IMR-90 (cell line): ENCODE measurements at places on chromosomes 2 and 18.

DNA sequence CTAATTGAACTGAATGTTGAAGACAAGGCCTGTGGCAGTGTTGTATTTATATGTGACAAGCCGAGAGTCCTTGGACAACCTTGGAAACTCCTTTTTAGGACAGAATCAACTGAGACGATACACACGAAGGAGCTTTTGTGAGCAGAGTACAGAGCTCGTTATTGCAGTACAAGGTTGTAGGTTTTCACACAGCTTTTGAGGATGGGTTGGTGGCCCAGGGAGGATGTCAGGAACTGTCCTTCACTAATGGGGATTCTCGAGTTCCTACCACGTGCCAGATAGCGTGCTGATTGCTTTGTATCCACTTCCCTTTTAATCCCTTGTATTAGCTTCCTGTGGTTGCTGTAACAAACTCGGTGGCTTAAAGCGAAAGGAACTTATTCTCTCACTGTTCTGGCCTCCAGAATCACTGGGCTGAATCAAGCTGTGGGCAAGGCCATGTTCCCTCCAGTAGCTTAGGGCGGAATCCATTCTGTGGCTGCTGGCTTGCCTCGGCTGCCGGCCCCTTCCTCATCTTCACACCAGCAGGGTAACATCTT lies 20.2 kb downstream of the INPP4A start:
- no peaks in the 10 kb centered on the region for H3K27me3 ChIP-seq
- DNase-seq: no peak
- no peaks in the 10 kb centered on the region for H3K36me3 ChIP-seq
- peaks cover 7% of the 10 kb centered on the region for H3K4me1 ChIP-seq

GRCh38 chr18:35695803-35696202 lies 114.3 kb downstream of the GALNT1 start:
- H3K4me3 ChIP-seq: no peak overlapping the region
- no peaks in the 10 kb centered on the region for H3K27me3 ChIP-seq
- H3K4me1 ChIP-seq: peaks cover 3% of the 10 kb centered on the region
- no peak for DNase-seq
- H3K36me3 ChIP-seq: peaks cover 8% of the 10 kb centered on the region; the same call in 1 of the 2 replicates
- H3K27ac ChIP-seq: no peak overlapping the region

GRCh38 chr2:220046507-220046906 lies 419.1 kb downstream of the SLC4A3 start:
- no peak for DNase-seq
- no peaks in the 10 kb centered on the region for H3K36me3 ChIP-seq
- H3K4me3 ChIP-seq: no peak overlapping the region
- no peak overlapping the region for H3K27ac ChIP-seq
- H3K27me3 ChIP-seq: no peaks in the 10 kb centered on the region

DNA sequence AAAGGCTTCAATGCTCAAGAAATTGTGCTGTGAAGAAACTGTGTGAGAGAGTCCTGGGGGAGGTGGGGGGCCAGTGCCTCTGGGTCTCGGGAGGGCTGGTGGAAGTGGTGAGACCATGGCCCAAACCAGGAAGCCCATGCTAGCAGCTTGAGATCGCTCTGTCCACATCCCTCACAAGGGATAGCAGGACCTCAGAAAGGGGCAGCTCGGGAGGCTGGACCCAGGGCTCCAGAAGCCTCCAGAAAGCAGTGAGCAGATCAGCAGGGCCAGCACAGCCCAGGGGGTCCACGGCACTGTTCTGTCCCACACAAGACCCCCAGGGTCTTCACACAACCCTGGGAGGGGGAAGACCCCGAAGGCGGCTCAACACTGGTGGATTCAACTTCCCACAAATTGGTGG lies 24.1 kb downstream of the ST8SIA5 start:
- no peak for DNase-seq
- no peak overlapping the region for H3K4me3 ChIP-seq
- no peak overlapping the region for H3K27ac ChIP-seq
- no peaks in the 10 kb centered on the region for H3K4me1 ChIP-seq
- H3K36me3 ChIP-seq: no peaks in the 10 kb centered on the region

GRCh38 chr18:903701-904100 lies 970 bp upstream of the ADCYAP1 start:
- no peak overlapping the region for H3K27ac ChIP-seq
- H3K4me1 ChIP-seq: no peaks in the 10 kb centered on the region
- no peaks in the 10 kb centered on the region for H3K36me3 ChIP-seq
- peaks cover 49% of the 10 kb centered on the region for H3K27me3 ChIP-seq

DNA sequence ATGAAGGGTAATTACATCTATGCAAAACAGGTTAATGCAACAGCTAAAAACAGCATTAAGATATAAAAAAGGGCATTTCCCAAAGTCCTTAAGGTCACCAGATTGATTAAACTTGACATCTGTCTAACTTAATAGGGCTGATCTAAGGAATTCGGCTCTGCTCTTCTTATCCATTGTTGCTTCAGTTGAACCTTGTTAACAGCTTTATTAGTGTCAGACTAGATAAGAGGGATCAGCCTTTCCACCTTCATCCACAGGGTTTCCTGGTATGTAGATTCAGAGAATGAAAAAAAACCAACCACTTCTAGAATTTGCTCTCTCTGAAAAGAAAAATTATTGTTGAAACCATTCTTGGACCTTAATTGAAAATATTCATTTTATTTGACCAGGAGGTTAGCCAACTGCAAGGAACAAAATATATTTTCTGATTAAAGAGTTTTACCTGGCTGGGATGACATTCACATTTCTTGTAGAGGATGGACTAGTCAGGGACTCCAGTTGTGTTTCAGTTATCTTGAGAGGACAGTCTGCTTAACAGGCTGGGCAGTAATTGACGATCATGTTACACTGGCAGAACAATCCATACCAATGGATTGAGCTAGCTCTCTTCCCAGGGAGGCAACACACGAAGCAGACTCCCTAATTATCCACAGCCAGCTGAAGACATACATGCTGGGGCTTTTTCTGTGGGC lies 357.4 kb upstream of the ACVR2A start:
- DNase-seq: no peak
- no peaks in the 10 kb centered on the region for H3K36me3 ChIP-seq
- H3K27me3 ChIP-seq: no peaks in the 10 kb centered on the region
- no peak overlapping the region for H3K4me3 ChIP-seq
- H3K4me1 ChIP-seq: no peaks in the 10 kb centered on the region

DNA sequence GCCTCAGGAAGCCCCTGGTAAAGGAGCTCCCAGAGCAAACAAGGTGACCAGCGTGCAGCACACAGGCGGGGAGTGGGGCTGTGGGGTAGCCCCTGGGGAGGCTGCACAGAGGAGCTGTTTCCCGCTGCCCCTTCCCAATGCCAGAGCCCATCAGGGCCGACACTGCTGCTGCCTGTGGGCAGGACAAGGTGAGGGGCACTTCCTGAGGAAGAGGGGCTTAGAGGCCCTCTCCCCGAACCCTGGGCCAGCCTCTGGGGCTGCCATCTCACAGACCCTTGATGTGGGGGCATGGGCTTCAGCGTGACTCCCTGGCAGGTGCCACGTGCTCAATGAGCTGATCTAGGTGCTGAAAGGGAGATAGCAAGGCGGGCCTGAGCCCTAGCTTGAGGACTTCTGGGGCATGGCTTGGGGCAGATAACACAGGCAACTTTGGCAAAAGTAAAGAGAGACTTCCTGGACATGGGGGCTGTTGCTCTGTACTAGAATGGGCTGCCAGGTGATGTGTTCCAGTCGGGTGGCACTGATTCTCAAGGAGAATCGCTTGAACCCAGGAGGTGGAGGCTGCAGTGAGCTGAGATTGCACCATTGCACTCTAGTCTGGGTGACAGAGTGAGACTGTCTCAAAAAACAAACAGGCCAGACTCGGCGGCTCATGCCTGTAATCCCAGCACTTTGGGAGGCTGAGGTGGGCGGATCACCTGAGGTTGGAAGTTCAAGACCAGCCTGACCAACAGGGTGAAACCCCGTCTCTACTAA lies 9.9 kb upstream of the KLF11 start:
- H3K27ac ChIP-seq: no peak overlapping the region
- no peak for DNase-seq
- peaks cover 6% of the 10 kb centered on the region; the same call in 1 of the 2 replicates for H3K4me1 ChIP-seq
- H3K27me3 ChIP-seq: no peaks in the 10 kb centered on the region
- H3K4me3 ChIP-seq: no peak overlapping the region

DNA sequence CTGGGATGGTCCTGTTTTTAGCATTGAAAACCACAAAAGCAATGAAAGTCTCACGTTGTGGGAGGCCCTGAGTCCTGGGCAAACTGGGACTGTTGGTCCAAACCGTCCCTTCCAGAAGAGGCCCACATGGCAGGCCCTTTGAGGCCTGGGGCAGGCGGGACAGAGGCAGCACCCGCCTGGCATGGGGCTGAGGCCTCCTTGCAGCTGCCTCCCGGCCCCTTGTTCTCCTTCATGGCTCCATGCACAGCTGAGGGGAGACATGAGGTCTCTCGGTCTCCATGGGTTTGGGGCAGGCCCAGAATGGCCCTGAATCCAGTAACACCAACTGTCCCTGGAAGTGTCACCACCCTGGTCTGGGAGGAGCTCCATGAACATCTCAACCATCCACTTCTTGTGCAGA lies 61.9 kb downstream of the RRM2 start:
- no peak for DNase-seq
- H3K27ac ChIP-seq: no peak overlapping the region
- no peaks in the 10 kb centered on the region for H3K36me3 ChIP-seq
- no peaks in the 10 kb centered on the region for H3K27me3 ChIP-seq

DNA sequence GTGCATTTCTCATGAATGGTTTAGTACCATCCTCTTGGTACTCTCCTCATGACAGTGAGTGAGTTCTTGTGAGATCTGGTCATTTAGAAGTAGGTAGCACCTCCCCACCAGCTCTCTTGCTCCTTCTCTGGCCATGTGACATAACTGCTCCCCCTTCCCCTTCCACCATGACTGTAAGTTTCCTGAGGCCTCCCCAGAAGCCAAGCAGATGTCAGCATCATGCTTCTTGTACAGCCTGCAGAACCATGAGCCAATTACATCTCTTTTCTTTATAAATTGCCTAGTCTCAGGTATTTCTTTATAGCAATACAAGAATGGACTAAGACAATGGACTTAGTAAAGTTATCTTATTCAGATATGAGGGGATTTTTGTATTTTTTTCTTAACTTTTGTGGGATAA lies 43.0 kb downstream of the FTCDNL1 start:
- H3K4me3 ChIP-seq: no peak overlapping the region
- no peaks in the 10 kb centered on the region for H3K27me3 ChIP-seq
- no peak overlapping the region for H3K27ac ChIP-seq
- peaks cover 17% of the 10 kb centered on the region; the same call in 1 of the 2 replicates for H3K4me1 ChIP-seq
- no peak for DNase-seq

DNA sequence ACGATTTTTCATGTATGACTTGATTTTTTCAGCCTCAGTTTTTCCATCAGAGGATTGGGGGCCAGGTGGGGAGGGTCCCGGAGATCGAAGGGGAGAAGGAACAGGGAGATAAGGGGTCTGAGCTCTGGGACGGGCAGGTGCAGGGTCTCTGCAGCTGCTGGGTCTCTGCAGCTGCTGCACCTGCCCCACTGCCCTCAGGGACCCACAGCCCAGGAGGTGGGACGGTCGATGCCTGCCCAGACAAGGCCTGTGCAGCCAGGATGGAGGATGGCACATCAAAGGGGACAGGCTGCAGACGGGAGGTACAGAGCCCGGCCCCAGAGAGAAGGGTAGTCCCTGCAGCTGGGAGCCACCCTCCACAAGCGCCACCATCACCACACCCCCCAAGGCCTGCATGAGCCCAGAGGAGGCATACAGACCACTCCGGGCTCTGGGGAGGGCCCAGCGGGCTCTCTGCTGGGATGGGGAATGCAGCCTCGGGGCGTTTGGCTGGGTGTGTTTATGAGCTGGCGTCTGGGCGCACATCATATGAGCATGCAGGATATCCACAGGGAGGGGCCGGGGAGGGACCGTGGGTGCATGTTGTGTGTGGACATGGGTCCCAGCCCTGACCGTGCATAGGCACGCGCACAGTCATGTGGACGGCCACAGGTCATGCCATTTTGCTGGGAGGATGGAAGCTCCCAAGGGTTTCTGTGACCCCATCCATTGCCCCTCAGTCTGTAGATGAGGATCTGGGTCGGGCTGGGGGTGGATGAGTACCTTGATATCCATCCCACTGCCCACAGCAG lies 34.9 kb upstream of the GPC1 start:
- no peaks in the 10 kb centered on the region for H3K36me3 ChIP-seq
- peaks cover 2% of the 10 kb centered on the region; the same call in 1 of the 2 replicates for H3K27me3 ChIP-seq
- H3K4me3 ChIP-seq: no peak overlapping the region
- no peak for DNase-seq

GRCh38 chr2:21643180-21643579 lies 519.4 kb downstream of the TDRD15 start:
- peaks cover 10% of the 10 kb centered on the region for H3K4me1 ChIP-seq
- DNase-seq: peak; percentile 71
- no peaks in the 10 kb centered on the region for H3K27me3 ChIP-seq
- H3K36me3 ChIP-seq: no peaks in the 10 kb centered on the region
- H3K27ac ChIP-seq: no peak overlapping the region; the same call in 1 of the 2 replicates
- H3K4me3 ChIP-seq: no peak overlapping the region

DNA sequence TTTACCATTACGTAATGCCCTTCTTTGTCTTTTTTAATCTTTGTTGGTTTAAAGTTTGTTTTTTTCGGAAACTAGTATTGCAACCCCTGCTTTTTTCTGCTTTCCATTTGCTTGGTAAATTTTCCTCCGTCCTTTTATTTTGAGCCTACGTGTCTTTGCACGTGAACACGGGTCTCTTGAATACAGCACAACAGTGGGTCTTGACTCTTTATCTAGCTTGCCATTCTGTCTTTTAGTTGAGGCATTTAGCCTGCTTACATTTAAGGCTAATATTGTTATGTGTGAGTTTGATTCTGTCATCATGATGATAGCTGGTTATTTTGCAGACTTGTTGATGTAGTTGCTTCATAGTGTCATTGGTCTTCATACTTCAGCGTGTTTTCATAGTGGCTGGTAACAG lies 37.5 kb upstream of the TTC39C start:
- no peak overlapping the region for H3K27ac ChIP-seq
- H3K4me3 ChIP-seq: no peak overlapping the region
- DNase-seq: no peak
- H3K27me3 ChIP-seq: no peaks in the 10 kb centered on the region; the same call in 1 of the 2 replicates

DNA sequence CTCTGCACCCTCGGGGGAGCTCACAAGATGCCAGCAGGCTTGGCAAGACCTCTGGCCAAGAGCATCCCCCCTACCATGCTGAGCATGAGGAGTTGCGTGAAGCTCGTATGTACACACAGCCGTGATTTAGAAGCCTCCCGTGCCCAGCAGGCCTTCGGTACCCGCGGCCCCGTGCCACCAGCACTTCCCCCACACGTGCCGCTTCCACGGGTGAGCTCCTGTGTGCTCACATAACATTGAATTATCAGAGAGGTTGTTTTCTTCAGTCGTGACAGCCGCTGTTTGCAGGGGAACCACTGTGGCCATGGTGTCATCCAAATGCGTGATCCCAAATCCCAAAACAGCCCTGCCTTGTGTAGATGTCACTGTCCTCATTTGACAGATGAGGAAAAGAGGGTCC lies 53.2 kb downstream of the GBX2 start:
- H3K27ac ChIP-seq: no peak overlapping the region
- no peak for DNase-seq
- no peak overlapping the region for H3K4me3 ChIP-seq
- H3K27me3 ChIP-seq: no peaks in the 10 kb centered on the region
- H3K4me1 ChIP-seq: peaks cover 1% of the 10 kb centered on the region; the same call in 1 of the 2 replicates

- H3K4me3 ChIP-seq: no peak overlapping the region
- H3K36me3 ChIP-seq: no peaks in the 10 kb centered on the region
- H3K27me3 ChIP-seq: peaks cover 5% of the 10 kb centered on the region; the same call in 1 of the 2 replicates
- no peak overlapping the region for H3K27ac ChIP-seq
Observed at GRCh38 chr2:216923706-216924105, 63.8 kb upstream of the TNP1 start.
